Prostate gland (tissue), 2 donors: ENCODE measurements at places on chromosomes 11 and 22.
A peak's percentile ranks its signal among the peaks of the same experiment; 100 is the strongest.

DNA sequence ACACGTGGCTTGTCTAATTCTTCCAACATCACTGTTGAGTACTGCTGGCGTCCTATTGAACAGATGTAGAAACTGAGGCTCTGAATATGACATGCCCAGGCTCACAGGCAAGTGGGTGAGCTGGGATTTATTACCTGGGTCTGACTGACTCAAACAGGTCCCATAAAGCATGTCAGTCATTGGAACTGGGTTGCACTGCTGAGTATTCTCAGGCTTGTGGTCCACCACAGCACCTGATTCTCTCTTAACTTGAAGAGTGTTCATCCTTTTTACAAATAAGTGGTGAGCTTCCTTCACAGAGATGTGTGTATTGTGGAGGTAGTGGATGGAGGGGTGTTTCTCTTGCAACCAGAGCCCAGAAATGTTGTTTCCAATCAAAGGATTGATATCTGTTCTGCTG is 44.5 kb downstream of the SC5D start:
- no peak for DNase-seq
- H3K4me3 ChIP-seq = no peak overlapping the region
- no peaks in the 10 kb centered on the region for H3K27me3 ChIP-seq
- H3K4me1 ChIP-seq = no peaks in the 10 kb centered on the region

DNA sequence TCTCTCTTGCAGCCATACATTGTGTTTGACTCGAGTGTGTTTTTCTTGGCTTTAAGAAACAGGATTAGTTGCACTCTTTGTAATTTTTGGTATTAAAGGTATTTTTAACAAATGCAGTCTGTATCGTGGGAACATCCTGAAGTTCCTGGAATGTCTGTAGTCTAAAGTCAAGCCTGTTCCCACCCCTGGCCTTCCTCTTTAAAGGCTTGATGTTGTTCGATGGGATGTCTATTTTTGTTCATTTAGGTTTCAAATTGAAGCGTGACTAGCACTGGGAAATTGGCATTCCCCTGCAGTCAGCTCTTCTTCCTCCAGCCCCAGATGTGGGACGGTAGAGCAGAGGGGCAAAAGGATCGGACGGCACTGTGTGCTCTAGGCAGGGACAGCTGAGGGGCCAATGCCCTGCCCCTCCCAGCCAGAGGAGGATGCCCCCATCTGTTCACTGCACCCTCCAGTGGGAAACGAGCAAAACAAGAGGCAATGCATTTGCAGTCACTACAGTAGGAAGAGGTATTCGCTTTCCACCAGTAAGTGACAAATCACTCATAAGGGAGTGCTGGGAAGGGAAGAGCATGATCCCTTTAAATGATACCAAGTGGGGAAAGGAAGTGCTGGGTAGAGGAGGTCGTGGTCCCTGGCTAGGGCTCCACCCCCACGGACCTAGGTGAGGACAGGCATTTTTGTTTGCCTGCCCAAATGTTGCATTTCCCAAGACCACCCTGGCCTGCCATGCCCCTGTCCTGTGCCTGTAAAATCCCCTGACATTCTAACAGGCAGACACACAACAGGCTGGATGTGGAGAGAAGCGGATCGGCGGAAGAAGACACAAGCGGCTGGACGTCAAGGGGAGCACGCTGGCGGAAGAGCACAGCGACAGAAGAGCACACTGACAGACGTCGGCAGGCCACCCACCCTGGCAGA is 47.4 kb upstream of the SEPTIN5 start:
- H3K4me1 ChIP-seq = no peaks in the 10 kb centered on the region
- DNase-seq = no peak
- H3K36me3 ChIP-seq = no peaks in the 10 kb centered on the region
- H3K27ac ChIP-seq = no peak overlapping the region
- H3K27me3 ChIP-seq = no peaks in the 10 kb centered on the region
- H3K4me3 ChIP-seq = no peak overlapping the region

GRCh38 chr22:39269095-39269790 is 24.5 kb upstream of the PDGFB start:
- no peaks in the 10 kb centered on the region for H3K27me3 ChIP-seq
- H3K27ac ChIP-seq = no peak overlapping the region
- H3K4me3 ChIP-seq = no peak overlapping the region
- H3K36me3 ChIP-seq = no peaks in the 10 kb centered on the region
- no peaks in the 10 kb centered on the region for H3K4me1 ChIP-seq

DNA sequence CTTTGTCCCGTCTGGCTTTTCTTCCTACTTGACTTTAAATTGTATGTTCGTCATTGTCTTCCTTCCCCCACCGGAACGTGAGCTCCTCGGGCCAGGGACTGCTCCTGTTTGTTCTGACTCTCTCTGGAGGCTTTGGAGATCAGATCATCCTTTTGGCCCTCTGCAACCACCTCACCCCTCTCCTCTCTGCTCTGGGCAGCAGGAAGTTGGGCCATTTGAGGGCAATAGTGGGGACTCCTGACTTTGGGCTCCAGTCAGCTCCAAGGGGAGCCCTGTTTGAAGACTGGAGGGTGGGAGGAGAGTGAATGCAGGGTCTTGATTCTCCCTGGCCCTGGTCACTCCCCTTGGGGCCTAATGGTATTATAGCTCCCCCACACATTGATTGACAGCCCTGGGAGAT is 186.3 kb upstream of the B3GAT1 start:
- no peak overlapping the region for H3K4me3 ChIP-seq
- no peak for DNase-seq
- no peaks in the 10 kb centered on the region for H3K4me1 ChIP-seq
- H3K36me3 ChIP-seq = no peaks in the 10 kb centered on the region

- H3K36me3 ChIP-seq = no peaks in the 10 kb centered on the region
- no peak for DNase-seq
Measured at GRCh38 chr22:45425101-45425500, 11.6 kb downstream of the RIBC2 start.

- DNase-seq = no peak
- H3K36me3 ChIP-seq = no peaks in the 10 kb centered on the region
- no peak overlapping the region for H3K27ac ChIP-seq
- H3K4me1 ChIP-seq = no peaks in the 10 kb centered on the region
- H3K27me3 ChIP-seq = no peaks in the 10 kb centered on the region
- H3K4me3 ChIP-seq = no peak overlapping the region
Measured at GRCh38 chr11:131095511-131096185, 179.4 kb upstream of the SNX19 start.

- no peaks in the 10 kb centered on the region for H3K36me3 ChIP-seq
- H3K27ac ChIP-seq = no peak overlapping the region
- DNase-seq = no peak
- no peaks in the 10 kb centered on the region for H3K27me3 ChIP-seq
- H3K4me3 ChIP-seq = no peak overlapping the region
Measured at GRCh38 chr11:45929486-45930030, 7.1 kb downstream of the LARGE2 start.

- no peak overlapping the region for H3K4me3 ChIP-seq
- H3K4me1 ChIP-seq = no peaks in the 10 kb centered on the region
- no peak for DNase-seq
- no peak overlapping the region for H3K27ac ChIP-seq
- no peaks in the 10 kb centered on the region for H3K36me3 ChIP-seq
Measured at GRCh38 chr11:107567739-107568335, 2.3 kb upstream of the ALKBH8 start.

- H3K27ac ChIP-seq = no peak overlapping the region
- no peaks in the 10 kb centered on the region for H3K36me3 ChIP-seq
- H3K4me3 ChIP-seq = no peak overlapping the region
- no peaks in the 10 kb centered on the region for H3K4me1 ChIP-seq
- H3K27me3 ChIP-seq = no peaks in the 10 kb centered on the region
Measured at GRCh38 chr22:47788461-47788860, 1026.0 kb downstream of the TBC1D22A start.

GRCh38 chr11:64164392-64165312 is 1.3 kb downstream of the MACROD1 start:
- DNase-seq = peak; percentile 31
- H3K27ac ChIP-seq = peak overlapping the region; percentile 89
- no peaks in the 10 kb centered on the region for H3K27me3 ChIP-seq
- H3K4me1 ChIP-seq = peaks cover 4% of the 10 kb centered on the region

- H3K4me3 ChIP-seq = no peak overlapping the region
- H3K27me3 ChIP-seq = no peaks in the 10 kb centered on the region
- DNase-seq = no peak
- H3K4me1 ChIP-seq = no peaks in the 10 kb centered on the region
- no peak overlapping the region for H3K27ac ChIP-seq
Measured at GRCh38 chr11:80024119-80024518, 583.3 kb upstream of the TENM4 start.

DNA sequence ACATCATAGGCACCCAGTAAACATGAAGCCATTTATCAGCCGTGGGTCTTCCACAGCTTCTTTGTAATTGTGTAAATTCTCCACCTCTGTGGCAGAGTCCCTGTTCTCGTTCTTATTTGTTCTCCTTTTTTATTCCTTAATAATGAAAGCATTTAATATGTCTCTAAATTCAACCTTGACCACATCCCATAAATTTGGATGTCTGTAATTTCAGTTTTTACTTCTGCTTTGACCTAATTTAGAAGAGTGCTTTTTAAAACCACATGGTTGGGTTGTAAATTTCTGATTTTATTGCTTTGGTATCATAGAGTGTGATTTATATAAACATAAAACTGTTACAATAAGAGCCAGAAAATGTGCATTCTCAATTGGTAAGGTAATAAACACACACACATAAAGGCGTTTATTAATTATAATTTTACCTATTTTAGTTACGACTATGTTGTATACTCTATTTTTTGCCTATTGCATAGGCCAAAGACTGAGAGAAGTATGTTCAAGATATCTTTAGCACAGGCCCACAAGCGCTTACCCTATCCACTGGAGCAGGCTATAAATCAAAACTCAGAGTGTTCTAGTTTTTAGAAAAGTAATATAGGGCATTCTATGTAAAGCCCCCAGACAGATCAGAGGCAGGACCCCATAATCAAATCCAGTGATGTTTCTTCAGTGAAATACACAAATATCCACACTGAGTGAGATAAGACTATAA is 58.0 kb upstream of the CCND1 start:
- no peaks in the 10 kb centered on the region for H3K36me3 ChIP-seq
- H3K27ac ChIP-seq = no peak overlapping the region
- no peaks in the 10 kb centered on the region for H3K4me1 ChIP-seq
- H3K4me3 ChIP-seq = no peak overlapping the region
- H3K27me3 ChIP-seq = no peaks in the 10 kb centered on the region

GRCh38 chr11:129932381-129933067 is 37.1 kb upstream of the NFRKB start:
- H3K27me3 ChIP-seq = no peaks in the 10 kb centered on the region
- H3K4me1 ChIP-seq = no peaks in the 10 kb centered on the region
- no peak overlapping the region for H3K27ac ChIP-seq
- no peak overlapping the region for H3K4me3 ChIP-seq

GRCh38 chr11:13310443-13310842 is 32.9 kb downstream of the BMAL1 start:
- no peak overlapping the region for H3K4me3 ChIP-seq
- H3K27ac ChIP-seq = no peak overlapping the region
- H3K27me3 ChIP-seq = no peaks in the 10 kb centered on the region
- H3K4me1 ChIP-seq = no peaks in the 10 kb centered on the region
- no peaks in the 10 kb centered on the region for H3K36me3 ChIP-seq
- no peak for DNase-seq

- H3K27me3 ChIP-seq = no peaks in the 10 kb centered on the region
- DNase-seq = no peak
- no peak overlapping the region for H3K27ac ChIP-seq
- no peak overlapping the region for H3K4me3 ChIP-seq
- no peaks in the 10 kb centered on the region for H3K4me1 ChIP-seq
Measured at GRCh38 chr22:27540656-27541396, 260.7 kb downstream of the MN1 start.

DNA sequence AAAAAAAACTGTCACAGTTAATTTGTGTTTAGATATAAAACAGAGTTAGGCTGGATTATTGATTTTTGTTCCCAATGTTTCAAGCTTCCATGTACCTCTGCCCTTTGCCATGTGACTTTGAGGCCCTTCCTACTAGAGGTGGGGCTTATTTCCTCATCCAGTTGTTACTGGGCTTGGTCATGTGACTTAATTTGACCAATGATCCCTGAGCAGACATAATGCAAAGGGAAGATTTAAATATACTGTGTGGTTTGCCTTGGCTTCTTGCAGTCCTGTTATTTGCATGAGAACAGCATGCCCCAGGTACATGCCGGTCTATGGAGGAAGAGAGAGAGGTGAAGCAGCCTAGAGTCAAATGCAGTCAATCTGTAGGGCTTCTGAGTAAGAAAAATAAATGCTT is 347.0 kb downstream of the MIAT start:
- H3K4me3 ChIP-seq = no peak overlapping the region
- no peak for DNase-seq
- no peaks in the 10 kb centered on the region for H3K27me3 ChIP-seq
- no peak overlapping the region for H3K27ac ChIP-seq

GRCh38 chr11:69304686-69305085 is 10.7 kb downstream of the MYEOV start:
- H3K27me3 ChIP-seq = no peaks in the 10 kb centered on the region
- H3K4me3 ChIP-seq = no peak overlapping the region
